ENCODE measurements at places on chromosomes 3 and 15. TPM values are rescaled to one million over a fixed set of nuclear protein-coding genes. Genes with fewer than 3 reads are reported as not detected.

- DNase-seq: no peak
Observed at GRCh38 chr3:59496250-59496649, 446.4 kb upstream of the CFAP20DC start.

- no peak for DNase-seq
Observed at GRCh38 chr3:102480139-102480538, 45.3 kb downstream of the ZPLD1 start.

DNA sequence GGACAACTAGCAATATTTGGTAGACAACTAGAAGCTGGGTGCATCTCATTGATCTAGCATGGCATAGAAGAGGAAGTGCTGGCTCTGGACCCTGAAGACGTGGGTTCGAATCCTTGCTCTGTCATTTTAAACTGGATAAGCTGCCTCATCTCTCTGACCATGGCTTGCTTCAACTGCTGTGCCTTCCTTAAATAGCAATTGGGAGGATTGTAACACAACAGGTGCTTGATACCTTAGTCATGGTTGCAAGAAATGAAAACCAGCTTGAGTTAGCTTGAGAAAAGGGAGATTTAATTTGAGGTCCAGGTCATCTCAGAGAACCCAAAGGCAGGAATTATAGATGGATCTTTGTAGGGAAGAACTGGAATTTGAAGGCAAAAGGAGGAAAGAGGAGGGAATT, 14.8 kb upstream of the RGMA start:
- no peak for DNase-seq

GRCh38 chr3:14389166-14389606, 13.2 kb upstream of the SLC6A6 start:
- no peak for DNase-seq

- DNase-seq: no peak
Observed at GRCh38 chr15:90015749-90016148, 14.6 kb downstream of the ZNF710 start.

- no peak for DNase-seq
Observed at GRCh38 chr3:48899273-48899672, 591 bp upstream of the SLC25A20 start.

GRCh38 chr3:143433787-143434378, 314.3 kb downstream of the CHST2 start:
- no peak for DNase-seq

DNA sequence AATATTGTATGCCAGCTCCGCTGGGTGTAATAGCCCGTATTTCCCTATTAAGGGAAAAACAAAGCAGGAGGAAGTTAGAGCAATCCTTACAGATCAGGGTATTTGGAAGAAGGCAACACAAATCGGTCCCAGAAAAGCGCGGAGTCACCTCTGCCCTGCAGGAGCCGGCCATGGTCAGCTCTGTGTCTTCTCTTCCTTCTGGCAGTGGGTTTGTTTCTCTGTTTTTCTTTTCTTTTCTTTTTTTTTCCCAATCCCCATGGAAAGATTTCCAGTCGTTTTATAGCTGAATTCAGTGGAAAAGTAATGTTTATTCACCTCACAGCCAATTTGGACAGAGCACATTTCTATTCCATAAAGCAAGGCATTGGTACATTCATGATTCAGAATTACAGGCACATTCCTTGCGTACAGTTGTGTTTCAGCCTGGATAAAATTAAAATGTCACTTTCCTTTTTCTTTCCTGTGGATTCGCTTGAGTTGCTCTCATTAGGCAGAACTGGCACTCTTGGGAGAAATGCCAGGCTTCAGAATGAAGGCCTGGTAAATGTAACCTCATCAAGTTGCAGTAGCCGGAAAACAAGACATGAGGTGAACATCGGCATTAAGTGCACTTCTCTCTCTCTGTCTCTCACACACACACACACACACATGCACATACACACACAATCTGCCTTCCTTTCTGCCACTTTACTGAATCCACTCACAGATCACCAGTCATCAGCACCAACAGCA, 204.5 kb upstream of the UBE2E1 start:
- no peak for DNase-seq

- DNase-seq: no peak
Observed at GRCh38 chr15:70164156-70164900, 66.6 kb upstream of the TLE3 start.

GRCh38 chr15:70492240-70493177, 270.8 kb downstream of the UACA start:
- DNase-seq: no peak

DNA sequence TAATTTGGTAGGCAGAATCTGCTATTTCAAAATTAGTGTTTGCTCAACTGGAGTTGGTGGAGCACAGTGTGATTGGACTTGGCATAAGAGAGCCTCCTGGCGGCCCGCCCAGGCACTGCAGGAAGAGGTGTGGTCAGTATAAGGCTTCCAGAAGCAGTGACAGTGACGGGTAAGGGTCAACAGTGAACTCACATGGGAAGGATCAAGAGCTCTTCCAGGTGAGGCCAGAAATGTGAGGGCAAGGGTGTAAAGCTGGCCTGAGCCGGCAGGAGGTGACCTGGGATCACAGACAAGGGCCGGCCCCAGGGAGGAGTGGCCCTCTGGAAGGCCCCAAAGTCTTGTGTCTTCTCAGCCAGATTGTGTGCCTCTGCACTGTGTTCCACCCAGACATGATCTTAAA, 93.2 kb upstream of the RNF7 start:
- no peak for DNase-seq

Gene GUCA1C
- not detected for total RNA-seq

Gene ACKR2
- total RNA-seq: 6.8 TPM

Gene LSAMP
- 24.0 TPM for total RNA-seq

Gene SPATA12
- not detected for total RNA-seq

Gene IQCF5
- not detected for total RNA-seq

Gene PTPRG
- 95.3 TPM for total RNA-seq

Gene GNAI2
- 96.3 TPM for total RNA-seq

Data from urinary bladder (tissue), 4 donors.